PC-3 (cell line): ENCODE measurements at places on chromosomes 13 and 19.

- H3K27me3 ChIP-seq = peaks cover 17% of the 10 kb centered on the region
- H3K4me3 ChIP-seq = no peak overlapping the region
- peak; percentile 57 for DNase-seq
- peaks cover 12% of the 10 kb centered on the region; the same call in 1 of the 2 replicates for H3K36me3 ChIP-seq
- no peaks in the 10 kb centered on the region for H3K4me1 ChIP-seq
These were observed 8.6 kb downstream of the ISOC2 start for GRCh38 chr19:55452749-55453346.

DNA sequence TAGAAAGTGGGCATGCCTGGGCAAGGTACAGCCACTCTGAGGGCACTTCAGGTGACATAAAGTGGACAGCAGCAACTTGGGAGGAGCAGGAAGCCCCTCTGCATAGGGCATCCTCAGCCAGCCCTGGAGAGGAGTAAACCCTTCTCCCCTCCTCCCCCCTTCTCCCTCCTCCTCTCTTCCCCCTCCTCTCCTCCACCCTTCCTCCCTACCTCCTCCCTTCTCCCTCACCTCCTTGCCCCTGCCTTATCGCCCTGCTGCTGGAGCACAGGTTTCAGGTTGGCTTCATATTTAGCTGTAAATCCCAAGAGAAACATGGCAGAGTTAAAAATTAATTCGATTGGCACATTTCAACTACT lies 30.5 kb upstream of the ATP12A start:
- H3K27ac ChIP-seq = no peak overlapping the region
- H3K36me3 ChIP-seq = no peaks in the 10 kb centered on the region
- peaks cover 16% of the 10 kb centered on the region for H3K4me1 ChIP-seq
- H3K4me3 ChIP-seq = no peak overlapping the region

GRCh38 chr19:38647966-38648768 lies 718 bp downstream of the ACTN4 start:
- peak overlapping the region; percentile 81 for H3K27ac ChIP-seq
- H3K4me1 ChIP-seq = peaks cover 27% of the 10 kb centered on the region
- no peak for DNase-seq

- H3K27me3 ChIP-seq = no peaks in the 10 kb centered on the region
- H3K4me1 ChIP-seq = no peaks in the 10 kb centered on the region
- no peaks in the 10 kb centered on the region for H3K36me3 ChIP-seq
- no peak overlapping the region for H3K27ac ChIP-seq
- no peak for DNase-seq
These were observed 190.2 kb downstream of the GPC6 start for GRCh38 chr13:93416736-93417355.
